Stimulated activated CD4-positive, alpha-beta T cell treated with anti-CD3 and anti-CD28 coated beads, Interleukin-2, amount 100 ng/mL, for 24 hours (primary cell): ENCODE measurements at places on chromosomes 5 and 9.

GRCh38 chr5:134289509-134290113 lies 63.7 kb upstream of the PPP2CA start:
- peak; percentile 41 for DNase-seq

- DNase-seq: no peak
Measured at GRCh38 chr5:58012801-58013315, 447.0 kb downstream of the PLK2 start.

DNA sequence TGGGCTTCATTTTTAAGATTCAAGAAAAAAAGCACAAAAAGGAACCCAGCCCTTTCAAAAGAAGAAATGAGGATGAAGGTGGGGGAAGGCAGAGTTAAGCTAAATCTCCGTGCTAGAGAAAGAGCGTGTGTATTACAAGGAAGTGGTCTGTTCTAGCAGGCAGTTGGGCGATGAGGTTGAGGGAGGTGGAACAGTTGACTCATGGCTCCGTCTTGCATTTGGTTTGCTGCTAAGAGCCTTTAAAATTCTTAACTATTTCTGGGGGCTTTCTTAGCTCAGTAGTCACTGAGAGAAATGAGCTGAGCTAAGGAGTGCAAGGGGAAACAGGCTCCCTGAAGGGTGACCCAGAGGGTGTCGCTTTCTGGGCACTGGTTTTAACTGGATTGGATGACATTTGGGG lies 117.4 kb downstream of the GCNT1 start:
- peak; percentile 63 for DNase-seq

DNA sequence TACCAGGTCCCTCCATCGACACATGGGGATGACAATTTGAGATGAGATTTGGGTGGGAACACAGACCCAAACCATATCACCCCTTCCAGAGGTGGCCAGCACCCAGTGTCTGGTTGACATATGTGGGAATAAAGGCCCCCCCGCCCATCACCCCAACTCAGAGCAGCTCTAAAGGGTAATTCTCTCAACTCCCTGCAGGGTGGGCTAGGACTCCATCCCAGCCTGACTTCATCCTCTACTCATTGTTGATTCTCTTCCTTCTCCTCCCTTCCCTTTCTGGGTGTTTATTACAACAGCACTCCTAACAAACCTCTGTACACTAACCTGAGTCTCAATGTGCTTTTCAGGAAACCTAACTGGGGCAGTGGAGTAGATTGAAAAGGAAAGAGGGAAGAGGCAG lies 339.9 kb downstream of the ACTL7B start:
- DNase-seq: no peak

GRCh38 chr5:154642499-154643245 lies 112.5 kb upstream of the LARP1 start:
- DNase-seq: no peak

GRCh38 chr9:2359891-2360471 lies 261.6 kb upstream of the VLDLR start:
- no peak for DNase-seq

GRCh38 chr9:16223074-16223871 lies 647.2 kb downstream of the BNC2 start:
- DNase-seq: no peak

- DNase-seq: peak; percentile 84
Measured at GRCh38 chr9:87662808-87663528, 63.0 kb upstream of the CTSL start.

DNA sequence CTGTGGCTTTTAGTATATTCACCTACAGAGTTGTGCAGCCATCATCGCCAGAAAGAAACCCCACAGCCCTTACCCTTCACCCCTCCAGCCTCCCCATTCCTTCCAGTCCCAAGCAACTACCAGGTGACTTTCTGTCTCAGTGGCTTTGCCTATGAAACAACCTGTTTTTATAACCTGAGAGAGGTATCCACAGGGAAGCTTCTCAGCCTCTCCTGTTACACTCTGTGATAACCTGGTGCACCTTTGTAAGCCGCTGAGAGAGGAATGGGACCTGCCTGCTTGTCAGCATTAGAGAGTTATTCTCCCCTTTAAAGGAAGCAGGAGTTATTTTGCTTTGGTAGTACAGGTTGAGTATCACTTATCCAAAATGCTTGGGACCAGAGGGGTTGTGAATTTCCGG lies 93.6 kb downstream of the TRIO start:
- no peak for DNase-seq

- no peak for DNase-seq
Measured at GRCh38 chr5:3886524-3887451, 291.2 kb downstream of the IRX1 start.

DNA sequence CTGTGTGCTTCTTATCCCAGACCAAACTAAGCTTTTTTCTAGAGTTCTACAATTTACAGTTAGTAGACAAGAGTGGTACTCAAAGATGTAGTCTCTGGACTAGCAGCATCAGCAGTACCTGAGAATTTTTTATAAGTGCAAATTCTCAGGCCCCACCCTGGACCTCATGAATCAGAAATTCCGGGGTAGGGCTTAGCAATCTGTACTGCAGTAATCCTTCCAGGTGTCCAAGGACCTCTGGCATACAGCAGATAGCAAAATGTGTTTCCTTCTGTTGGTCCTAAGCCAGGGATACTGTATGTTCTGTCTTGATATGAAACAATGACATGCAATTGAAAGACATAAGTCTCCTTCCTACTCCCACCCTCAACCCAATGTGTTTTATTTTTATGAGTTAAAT lies 194.3 kb downstream of the MSX2 start:
- no peak for DNase-seq

GRCh38 chr5:177980743-177981151 lies 15.3 kb downstream of the PROP1 start:
- DNase-seq: no peak

DNA sequence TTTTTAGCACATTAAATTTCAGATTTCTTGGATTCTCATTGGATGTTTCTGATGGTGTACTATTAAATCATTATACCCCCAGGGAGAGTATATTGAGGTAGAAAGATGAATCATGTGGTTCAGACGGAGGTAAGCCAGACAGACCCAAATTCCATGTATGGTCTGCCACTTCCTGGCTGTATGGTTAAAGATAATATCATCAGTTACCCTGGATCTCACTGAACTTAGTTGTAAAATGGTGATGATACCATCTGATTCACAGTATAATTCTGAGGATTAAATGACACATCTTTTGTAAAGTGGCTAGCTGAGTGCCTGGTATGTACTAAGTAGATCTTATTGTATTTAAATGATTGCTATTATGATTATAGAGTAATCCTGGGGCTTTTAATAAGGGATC lies 9.3 kb downstream of the SLC27A6 start:
- DNase-seq: no peak

GRCh38 chr5:62778316-62779009 lies 199.8 kb downstream of the LRRC70 start:
- DNase-seq: no peak

DNA sequence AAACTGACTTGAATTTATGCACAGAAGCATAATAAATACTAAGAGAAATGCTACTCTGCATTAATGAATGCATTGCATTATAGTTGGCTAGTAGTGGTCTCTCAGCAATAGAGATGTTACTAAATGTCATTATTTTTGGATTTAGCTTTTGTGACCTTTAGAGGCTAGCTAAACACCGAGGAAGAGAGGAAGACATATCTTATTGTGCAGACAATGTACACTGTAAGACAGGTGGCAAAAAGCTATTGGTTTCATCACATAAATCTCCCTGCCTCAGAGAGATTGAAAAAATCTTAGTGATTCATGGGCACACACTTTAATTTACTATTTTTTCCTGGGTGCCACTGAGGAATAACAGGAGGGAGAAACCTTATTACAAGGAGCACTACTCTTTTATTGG lies 435.9 kb downstream of the TMEM232 start:
- DNase-seq: no peak

DNA sequence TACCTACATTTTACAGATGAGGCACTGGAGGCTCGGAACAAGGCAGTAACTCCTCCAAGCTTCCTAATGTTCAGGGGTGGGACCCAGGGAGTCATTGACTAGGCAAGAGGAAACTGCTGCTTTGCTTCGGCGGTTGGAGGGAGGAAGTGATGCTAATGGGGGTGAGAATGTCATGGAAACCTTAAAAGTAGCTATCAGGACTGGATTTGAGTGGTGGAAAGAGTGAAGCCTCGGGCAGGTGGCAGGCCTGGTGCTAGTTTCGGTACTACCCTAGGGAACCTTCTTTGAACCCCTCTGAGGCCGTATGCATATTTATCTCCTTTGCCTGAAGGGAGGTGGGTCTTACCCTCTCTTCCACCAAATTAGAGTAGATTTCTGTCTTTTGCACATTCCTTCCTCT lies 1.6 kb downstream of the BSPRY start:
- DNase-seq: no peak

GRCh38 chr9:70488793-70489105 lies 74.3 kb upstream of the KLF9 start:
- no peak for DNase-seq

- no peak for DNase-seq
Measured at GRCh38 chr5:158233735-158234322, 374.9 kb upstream of the CLINT1 start.

DNA sequence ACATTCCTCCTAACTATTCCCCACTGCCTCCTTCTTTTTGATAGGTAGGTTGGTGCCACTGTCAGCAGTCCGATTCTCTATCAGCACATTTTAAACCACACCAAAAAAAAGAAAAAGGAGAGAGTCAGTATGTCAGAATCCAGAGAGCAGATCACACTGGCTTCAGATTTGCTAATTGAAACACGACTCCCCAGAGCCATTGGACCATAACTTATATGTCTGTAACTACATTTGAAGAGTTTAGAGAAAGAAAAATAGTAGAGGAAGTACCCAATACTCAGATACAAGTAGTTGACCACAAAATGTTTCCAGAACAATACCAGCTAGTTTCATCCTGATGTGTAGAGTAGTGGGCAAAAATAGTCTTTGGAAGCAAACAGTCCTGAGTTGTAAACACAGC lies 216.6 kb downstream of the NR2F1-AS1 start:
- DNase-seq: no peak

GRCh38 chr9:38662763-38663593 lies 42.6 kb upstream of the ANKRD18A start:
- DNase-seq: no peak

DNA sequence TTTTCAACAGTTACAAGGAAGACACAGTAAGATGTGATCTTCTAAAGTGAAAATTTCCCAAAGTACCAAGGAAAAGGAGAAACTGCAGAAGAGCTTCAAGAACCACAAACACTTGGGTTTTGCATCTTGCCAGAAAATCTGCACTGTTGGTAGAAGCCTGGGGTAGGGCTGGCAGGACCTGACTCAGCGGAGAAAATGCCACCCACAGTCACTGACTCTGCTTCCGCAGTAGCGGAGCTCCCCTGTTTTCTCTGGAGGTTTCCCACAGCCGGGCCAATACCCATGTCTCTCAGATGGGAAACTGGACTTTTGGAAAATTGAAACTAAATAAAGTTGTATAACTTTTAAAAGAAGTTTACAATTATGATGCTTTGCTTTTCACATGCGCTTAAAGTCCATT lies 104.2 kb downstream of the MEF2C start:
- DNase-seq: no peak

DNA sequence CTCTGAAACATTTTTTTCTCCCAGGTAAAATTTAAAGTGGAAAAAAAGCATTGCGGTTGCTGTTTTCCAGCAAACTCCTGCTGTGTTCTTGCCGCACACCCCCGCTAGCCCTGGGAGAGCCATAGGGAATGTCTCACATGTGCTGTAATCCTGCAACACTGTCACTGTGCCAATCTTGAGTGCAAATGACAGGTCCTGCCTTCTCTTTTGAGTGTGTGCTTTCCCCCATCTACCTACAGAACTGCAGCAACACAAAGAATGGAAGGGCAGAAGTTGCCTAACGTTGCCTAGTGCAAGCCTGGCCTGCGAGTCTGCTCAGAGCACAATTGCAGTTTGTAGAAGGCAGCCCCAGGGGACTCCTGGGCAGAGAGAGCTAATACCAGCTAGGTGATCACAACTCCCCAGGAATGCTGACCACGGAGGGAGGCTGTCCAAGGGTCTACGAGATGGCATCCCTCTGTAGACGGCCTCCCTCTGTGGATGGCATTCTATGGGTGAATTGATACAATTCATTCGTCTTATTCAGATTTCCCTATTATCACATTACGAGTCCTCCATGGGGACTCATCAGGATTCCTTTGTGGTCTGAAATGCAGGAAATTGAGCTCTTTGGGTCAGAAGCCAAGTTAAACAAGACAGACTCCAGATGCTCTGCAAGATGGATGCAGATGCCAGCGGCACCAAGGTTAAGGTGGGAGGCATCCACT lies 172.6 kb upstream of the S1PR3 start:
- DNase-seq: no peak

DNA sequence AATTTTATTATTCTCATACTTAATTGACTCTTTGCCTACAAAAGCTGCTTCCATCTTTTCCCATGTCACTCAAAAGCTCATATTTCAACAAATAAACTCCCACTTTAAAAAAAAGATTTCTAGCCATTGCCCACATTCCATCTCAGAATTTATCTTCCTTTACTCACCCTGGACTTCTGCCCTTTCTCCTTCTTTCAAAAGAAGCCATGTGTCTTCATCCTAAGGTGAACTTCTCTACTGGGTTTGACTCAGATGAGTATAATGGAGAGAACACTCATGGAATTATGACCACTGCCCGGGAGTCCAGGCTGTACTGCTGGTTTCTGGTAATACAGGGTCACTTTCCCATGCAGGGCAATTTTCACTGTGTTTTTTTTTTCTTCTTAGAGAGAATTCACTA lies 548.5 kb upstream of the ZNF462 start:
- DNase-seq: no peak

GRCh38 chr9:96721731-96722429 lies 56.0 kb downstream of the ZNF510 start:
- no peak for DNase-seq

- DNase-seq: no peak
Measured at GRCh38 chr9:96485280-96485679, 35.3 kb downstream of the HABP4 start.

GRCh38 chr9:115938479-115938878 lies 215.1 kb upstream of the PAPPA start:
- DNase-seq: no peak

GRCh38 chr9:106911951-106912350 lies 49.0 kb downstream of the ZNF462 start:
- no peak for DNase-seq

- no peak for DNase-seq
Measured at GRCh38 chr5:159123700-159124099, 24.0 kb upstream of the EBF1 start.

GRCh38 chr9:131436865-131437271 lies 43.0 kb downstream of the PRRC2B start:
- DNase-seq: no peak
